ENCODE measurements at places on chromosomes 16 and 17. TPM values are rescaled to one million over a fixed set of nuclear protein-coding genes. Genes with fewer than 3 reads are reported as not detected.

DNA sequence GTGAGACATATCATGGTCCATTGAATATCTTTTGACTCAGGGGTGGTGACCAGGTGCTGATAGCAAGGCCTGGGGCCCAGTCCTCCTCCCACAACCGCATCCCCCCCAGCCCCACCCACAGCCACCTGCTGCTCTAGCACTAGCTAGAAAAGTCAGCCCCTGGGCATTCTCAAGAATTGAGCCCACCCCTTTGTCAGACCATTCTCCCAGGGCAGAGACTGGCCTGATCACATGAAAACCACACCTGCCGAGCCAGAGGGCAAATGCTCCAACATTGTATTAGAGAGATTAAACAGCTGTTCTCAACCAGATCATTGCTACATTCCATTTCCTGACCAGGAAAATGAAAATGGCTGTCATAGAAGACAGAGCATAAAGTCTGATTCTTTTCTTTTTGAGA is 62.4 kb downstream of the RAB11FIP4 start:
- no peak for DNase-seq

- no peak for DNase-seq
Measured at GRCh38 chr17:40018211-40019121, 3.2 kb downstream of the CSF3 start.

- DNase-seq = no peak
Measured at GRCh38 chr16:73124665-73125375, 76.9 kb upstream of the ZFHX3 start.

GRCh38 chr16:49661465-49662187 is 194.3 kb downstream of the ZNF423 start:
- DNase-seq = no peak

CNGB1 gene
- polyA plus RNA-seq = 0.11 TPM

RAP1GAP2 gene
- polyA plus RNA-seq = 33.3 TPM

All from renal pelvis (tissue), 12 donors.